ENCODE measurements at places on chromosomes 5 and 9.

DNA sequence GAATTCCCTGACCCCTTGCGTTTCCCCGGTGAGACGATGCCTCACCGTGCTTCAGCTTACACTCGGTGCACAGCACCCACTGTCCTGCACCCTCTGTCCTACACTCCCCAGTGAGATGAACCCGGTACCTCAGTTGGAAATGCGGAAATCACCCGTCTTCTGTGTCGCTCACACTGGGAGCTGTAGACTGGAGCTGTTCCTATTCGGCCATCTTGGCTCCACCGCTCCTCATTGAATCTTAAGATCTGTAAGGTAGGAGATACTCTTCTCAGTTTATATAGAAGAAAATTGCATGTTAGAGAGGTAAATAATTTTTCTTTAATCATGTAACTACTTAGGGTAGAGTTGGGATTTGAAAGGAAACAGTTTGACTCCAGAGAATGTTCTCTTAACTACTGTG is 62.2 kb downstream of the DMRTA1 start:
- DNase-seq, result no peak

DNA sequence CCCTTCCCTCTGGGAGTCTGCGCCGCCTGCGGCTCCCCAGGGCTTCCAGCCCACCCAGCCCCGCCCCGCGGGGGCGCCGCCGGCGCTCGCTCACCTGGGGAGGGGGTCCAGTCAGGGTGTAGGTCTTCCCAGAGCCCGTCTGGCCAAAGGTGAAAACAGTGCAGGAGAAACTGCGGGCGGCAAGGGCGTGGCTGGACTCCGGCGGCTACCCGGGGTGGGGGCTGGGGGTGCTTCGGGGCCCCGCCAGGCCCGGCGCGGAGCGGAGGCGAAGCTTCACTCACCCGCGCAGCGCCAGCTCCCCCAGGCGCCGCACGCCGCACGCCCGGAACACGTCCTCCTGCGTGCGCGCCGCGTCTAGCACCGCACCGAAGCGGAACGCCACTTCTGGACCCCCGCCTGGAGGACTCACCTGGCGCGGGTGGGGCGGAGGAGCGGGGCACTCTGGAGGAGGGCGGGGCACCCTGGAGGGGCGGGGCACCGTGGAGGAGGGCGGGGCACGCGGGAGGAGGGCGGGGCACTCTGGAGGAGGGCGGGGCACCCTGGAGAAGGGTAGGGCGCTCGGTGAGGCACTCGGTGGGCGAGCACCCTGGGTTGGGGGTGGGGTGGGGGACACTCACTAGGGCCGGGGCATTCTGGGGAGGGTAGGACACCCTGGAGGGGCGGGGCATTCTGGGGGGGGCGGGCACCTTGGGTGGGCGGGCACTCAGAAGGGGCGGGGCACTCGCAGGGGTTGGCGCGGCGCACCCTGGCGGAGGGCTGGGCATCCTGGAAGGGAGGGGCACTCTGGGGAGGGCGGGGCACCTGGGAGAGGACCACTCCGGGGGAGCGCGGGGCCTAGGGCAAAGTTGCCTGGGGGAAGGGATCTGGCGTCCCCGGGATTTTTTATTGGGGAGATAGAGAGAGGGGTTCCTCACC is 814 bp downstream of the KIF12 start:
- DNase-seq, result peak; percentile 22

GRCh38 chr5:88051148-88051547 is 217.5 kb downstream of the TMEM161B start:
- DNase-seq, result no peak

DNA sequence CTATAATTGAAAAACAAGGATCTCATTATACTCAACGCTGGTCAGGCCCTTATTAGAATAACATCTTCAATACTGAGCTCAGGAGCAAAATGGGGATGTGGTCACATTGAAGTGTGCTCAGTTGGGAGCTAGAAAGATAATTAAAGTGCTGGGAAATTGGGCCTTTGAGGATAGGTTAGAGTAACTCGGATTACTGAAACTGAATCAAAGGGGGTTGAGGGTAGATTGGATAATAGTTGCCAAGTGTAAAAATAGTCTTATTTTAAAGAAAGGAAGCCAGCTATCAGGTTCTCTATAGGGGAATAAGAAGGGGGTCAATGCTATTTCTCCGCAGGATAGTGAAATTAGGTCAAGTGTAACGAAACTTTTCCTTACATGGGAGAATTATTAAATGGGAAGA is 391.0 kb upstream of the PTPRD start:
- DNase-seq, result no peak

DNA sequence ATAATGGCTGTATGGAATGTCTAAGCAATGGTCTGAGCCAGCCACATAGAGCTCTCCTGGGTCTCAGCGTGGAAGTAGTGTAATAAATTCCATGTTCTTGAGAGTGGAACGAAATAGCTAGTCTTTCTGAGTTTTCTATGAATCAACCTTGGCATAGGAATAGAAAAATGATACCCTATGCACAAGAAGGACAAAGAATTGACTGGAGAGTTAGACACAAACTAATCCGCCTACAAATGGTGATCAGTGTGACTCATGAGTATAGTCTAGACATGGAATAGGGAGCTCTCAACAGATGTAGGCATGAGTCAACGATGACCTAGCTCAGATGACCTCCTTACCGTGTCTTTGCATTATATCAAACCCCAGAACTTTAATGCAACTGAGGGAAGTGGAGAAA is 256.8 kb upstream of the GRIN3A start:
- no peak for DNase-seq

DNA sequence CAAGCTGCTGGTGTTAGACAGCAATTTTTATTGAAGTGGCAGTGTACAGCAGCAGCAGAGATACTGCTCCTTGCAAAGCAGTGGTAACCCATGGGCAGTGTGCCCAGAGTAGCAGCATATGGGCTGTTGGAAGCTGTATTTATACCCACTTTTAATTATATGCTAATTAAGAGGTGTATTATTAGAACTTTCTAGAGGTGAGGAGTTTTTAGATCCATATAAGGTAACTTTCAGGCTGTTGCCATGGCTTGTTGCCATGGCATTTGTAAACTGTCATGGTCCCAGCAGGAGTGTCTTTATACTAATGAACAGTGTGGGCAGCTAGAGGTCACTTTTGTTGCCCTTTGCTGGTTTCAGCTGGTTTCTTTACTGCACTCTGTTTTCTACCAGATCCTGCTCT is 3.7 kb upstream of the PJA2 start:
- DNase-seq, result no peak

DNA sequence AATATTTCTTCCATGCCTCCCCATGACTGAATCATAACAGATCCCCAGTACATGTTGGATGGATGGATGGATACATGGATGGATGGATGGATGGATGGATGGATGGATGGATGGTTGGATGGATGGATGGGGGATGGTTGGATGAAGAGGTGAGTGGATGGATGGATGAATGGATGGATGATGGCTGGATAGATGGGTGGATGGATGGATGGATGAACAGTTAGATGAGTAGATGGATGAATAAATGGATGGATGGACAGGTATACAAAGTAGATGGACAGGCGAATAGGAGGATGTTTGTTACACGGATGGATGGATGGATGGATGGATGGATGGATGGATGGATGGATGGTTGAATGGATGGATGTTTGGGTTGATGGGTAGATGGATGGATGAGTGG is 120.0 kb upstream of the HAND1 start:
- no peak for DNase-seq

- no peak for DNase-seq
These were observed 217.6 kb downstream of the NDUFS4 start for GRCh38 chr5:53777864-53778618.

DNA sequence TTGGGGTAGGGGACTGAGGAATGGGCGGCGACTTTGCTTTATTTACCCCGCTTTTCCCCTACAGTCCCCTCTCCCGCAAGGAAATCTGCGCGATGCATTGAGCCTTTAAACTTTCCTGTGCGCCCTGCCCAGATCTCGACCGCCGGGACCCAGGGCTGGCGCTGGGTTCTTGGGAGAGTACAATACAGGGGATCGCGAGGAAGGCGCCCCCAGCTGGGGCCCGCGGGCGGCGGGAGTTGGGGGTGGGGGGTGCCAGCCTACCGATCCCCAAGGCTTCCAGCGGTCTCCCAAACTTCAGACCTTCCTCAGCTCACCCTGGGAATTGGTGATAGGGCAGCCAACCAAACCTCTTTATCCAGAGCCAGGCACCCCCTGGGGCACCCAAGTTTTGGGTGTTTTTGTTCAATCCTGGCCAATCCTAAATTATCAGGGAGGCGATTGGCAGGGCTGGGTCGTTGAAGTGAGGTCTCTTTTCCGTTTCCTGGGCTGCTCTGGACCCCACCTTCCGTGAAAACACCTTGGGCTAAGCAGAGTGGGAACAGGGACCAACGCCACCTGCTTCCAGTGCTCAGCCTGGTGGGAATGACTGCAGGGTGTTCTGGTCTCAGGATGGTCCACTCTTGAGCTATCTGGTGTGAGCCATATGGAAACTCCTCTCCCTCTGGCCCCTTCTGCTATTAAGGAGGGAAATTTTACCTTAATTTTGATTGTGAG is 51.4 kb upstream of the DAB2IP start:
- DNase-seq, result no peak

GRCh38 chr9:27533311-27533710 is 3.7 kb upstream of the MOB3B start:
- DNase-seq, result peak; percentile 55

DNA sequence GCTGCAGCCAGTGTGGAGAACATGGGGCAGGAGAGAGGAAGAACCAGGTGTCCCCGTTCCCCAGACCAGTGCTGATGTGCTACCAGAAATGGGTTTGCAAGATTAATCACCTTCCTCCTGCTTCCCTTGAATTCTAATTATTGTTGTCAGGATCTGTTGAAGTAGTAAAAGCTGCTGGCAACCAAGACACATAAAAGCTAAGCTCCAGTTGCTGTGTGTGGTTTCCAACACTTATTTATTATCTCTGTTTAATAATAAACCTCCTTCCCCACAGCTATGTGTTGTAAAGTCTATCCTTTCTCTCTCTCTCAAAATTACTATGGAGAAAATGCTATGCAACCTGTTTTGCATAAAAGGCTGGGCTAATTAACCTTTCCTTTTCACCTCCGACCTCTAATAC is 2.3 kb upstream of the RETREG1 start:
- DNase-seq, result no peak

- no peak for DNase-seq
These were observed 6.3 kb downstream of the EXD3 start for GRCh38 chr9:137416563-137417151.

DNA sequence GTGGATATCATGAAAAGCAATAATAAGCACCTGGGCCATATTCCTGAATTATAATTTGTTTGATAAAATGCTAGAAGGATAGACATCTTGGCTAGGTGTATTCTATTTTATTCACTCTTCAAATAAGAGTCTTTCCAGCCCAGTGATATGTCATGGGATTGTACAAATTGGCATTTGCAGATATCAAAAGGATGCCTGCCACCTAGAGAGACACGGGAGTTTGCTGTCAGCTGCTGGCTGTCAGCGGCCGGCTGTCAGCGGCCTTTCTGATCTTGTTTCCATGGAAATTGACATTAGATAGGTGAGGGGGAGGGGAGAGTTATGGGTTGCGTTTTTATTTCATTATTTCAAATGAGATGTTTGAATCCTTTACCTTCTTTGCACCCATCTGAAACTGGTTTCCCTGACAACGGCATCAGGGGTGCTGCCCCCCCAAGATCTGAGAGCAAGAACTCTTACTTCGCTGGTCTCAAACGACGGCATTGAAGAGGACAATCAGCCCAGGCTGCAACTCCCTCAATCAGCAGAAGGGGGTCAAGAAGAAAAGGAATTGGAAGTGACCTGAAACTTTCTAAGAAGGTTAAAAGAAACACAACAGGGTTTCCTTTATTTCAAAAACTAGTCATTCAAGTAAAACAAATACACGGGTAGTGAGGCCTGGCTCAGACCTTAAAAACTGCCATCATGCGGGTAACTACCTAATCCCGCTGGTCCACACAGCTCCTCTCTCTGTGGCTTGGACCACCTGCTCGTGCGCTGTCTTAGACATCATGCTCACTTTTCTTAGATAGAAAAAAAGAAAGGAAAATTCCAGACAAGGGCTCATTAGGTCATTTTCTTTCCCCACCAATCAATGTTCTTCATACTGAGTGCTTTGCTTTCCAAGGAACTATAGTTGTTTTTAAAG is 115.7 kb downstream of the TLE1 start:
- no peak for DNase-seq

DNA sequence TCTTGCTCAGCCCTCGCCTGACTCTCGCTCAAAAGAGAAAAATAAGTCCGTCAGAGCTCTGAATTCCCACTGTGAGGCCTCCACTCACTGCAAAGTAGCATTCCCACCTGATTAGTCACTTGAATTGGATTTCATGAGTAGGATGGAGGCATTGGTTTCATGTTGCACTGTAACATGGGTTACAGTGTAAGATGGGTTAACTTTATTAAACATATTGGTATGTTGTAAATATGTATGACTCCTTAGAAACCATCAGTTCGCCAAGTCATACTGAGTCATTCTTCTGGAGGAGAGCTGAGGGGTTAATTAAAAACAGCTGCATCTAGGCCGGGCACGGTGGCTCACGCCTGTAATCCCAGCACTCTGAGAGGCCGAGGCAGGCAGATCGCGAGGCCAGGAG is 93.8 kb upstream of the BNC2 start:
- DNase-seq, result no peak

DNA sequence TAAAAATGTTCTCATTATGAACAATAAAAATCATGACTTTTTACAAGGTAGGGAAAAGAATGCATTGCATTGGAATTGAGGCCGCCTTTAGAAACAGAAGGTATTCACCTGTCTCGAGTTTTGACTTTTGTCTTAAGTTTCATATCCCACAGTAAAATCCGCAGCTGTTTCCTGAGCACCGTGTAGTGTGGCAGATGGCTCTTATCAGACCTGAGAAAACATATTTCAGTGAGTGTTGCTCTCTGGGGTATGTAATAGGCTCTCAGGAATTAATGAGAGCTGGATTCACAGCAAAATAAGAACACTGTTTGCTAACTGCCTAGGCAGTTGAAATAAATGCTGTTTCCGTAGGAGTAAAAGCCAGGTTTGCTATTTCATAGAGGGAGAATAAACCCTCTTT is 221.4 kb downstream of the CFAP90 start:
- DNase-seq, result no peak

GRCh38 chr9:6924149-6924548 is 166.4 kb downstream of the KDM4C start:
- no peak for DNase-seq

DNA sequence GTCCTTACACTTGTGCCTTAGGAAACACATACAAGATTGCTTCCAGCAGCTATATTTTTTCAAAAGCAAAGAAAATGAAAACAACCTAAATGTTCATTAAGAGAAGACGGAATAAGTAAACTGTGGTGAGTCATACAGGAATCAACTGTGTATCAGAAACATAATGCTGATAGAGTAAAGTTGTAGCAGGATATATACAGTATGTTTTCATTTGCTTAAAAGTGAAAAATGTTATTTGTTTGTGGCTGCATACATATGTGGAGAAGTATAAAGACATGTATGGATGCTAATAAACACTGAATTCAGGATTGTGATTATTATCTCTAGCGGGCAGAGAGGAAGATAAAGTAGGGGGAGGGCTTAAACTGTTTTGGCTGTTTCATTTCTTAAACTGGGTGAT is 8.3 kb downstream of the DCTN4 start:
- DNase-seq, result no peak

DNA sequence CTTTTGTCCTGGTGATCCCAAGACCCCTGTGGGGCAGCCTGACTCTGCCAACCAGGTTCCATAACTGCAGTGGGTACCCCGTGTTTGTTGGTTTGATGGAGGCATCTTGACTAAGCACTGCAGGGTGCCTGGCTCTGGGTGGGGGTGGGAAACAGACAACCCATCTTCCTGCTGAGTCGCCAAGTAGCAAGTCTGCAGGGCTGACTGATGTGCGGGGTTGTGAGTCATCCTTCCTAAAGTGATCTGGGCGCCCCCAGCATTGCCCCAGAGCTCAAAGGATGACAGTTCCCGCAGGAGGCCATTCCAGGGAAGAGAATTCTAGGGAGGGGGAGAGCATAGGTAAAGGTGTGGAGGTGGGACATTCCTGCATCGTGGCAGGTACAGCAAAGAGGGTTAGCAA is 23.5 kb downstream of the DAB2IP start:
- peak; percentile 62 for DNase-seq

Measured in inflammatory macrophage treated with lipopolysaccharide for 4 hours (primary cell).